ENCODE measurements at places on chromosomes 11 and 22.

GRCh38 chr11:71435278-71435951 lies 12.8 kb downstream of the DHCR7 start:
- DNase-seq: no peak

DNA sequence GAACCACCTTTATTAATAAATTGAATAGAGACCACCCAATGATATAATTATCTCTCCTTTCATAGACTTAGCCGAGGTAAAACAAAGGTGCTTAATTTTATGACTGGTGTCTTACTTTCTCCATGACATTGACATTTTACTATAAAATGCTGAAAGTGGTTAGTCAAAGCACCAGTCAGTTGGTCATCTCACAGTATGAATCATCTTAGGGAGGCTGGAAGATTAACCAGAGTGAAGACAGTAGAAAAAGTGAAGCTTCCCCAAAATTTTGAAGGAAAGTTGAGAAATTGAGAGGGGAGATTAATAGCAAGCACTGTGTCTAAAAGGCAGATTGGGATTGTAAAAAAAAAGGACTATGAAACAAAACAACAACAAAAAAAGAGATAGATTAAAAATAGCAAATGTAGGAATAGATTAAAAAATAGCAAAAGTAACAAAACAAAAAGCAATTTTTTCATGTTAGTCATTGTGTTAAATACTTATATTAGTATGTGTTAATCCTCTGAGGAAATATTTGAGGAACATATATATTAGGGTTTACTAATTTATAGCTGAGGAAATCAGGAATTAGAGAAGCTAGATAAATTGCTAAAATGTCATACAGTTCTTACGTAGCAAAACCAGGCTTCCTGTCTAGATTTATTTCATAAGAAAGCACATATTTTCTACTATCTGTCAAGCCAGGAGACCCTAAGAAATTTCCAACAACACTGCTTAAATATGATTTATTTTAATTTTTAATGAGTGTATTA lies 557.3 kb upstream of the ANO5 start:
- DNase-seq: no peak

DNA sequence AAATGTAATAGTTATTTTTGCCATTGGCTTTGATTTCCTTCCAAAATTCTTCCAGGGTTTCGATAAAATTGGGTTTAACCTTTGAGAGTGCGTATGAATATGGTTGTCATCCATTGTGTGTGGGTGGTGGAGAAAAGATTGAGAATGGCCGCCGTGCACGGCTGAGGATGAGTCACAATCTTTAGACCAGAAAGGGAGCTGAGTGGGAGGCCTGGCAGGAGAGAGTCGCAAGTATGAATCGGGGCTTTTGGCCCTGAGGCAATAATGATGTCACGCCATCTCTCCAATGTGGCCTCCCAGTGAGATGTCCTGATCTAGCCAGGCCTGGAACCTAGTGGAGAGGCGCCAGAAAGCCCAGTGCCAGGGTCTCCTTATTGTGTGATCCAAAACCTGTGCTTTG lies 33.1 kb upstream of the SMPD1 start:
- DNase-seq: peak; percentile 72

DNA sequence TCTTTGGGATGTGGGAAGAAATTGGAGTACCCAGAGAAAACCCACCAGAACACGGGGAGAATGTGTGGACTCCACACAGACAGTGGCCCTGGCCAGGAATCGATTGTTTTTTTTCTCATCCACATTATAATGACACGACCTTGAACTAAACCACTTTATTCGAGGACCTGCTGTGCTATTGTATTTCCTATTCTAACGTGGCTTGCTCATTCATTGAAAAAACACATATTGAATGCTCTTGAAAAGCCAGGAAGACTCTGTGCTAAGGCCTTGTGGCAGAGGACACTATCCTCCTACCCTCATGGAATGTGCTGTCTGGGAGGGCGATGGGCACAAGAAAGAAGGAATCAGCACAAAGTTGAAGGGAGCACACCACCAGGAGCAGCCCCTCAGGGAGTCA lies 9.1 kb upstream of the SREBF2 start:
- DNase-seq: no peak

- DNase-seq: no peak
These were observed 203.1 kb downstream of the TENM4 start for GRCh38 chr11:79237703-79238102.

GRCh38 chr11:56624661-56625110 lies 10.0 kb upstream of the OR5M1 start:
- peak; percentile 24 for DNase-seq

- DNase-seq: no peak
These were observed 404.3 kb downstream of the JRKL start for GRCh38 chr11:96794152-96794551.
